ENCODE measurements at places on chromosomes 7 and 10.

DNA sequence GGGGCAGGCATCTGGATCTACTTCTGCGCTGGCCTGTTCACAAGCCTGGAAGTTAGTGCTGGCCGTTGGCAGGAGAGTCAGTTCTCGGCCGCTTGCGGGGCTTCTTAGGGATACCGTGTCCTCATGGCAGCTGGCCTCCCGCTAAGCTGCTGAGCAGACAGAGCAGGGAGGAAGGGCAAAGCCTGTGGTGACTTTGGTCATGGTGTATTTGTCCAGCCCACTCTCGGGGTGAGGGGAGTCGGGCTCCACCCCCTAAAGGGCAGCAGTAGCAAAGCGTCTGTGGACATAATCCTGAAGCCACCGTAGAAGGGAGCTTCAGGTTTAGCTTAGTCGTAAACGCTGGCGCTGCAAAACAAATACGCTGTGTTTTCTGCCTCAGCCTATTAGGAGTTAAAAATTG, 12.2 kb downstream of the UBE3C start:
- DNase-seq, result no peak

GRCh38 chr10:120961795-120962755, 110.9 kb downstream of the WDR11 start:
- no peak for DNase-seq

- no peak for DNase-seq
Observed at GRCh38 chr7:84187813-84188510, 6.6 kb downstream of the SEMA3A start.

DNA sequence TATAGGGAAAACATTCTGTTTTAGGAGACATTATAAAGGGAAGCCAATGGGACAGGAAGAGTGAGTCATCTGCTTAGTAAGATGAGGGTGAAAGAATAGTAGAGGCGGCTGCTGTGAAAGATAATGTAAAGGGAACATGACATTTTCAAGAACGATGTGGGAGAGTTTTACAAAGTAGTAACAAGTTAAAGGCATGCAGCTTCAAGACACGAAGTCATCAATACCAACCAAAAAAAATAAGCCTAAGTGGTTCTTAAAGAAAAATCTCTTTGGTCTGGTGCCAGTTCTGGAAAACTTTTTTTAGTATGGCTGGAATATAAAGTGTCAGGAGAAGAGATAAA, 6.1 kb downstream of the GSTO1 start:
- no peak for DNase-seq

DNA sequence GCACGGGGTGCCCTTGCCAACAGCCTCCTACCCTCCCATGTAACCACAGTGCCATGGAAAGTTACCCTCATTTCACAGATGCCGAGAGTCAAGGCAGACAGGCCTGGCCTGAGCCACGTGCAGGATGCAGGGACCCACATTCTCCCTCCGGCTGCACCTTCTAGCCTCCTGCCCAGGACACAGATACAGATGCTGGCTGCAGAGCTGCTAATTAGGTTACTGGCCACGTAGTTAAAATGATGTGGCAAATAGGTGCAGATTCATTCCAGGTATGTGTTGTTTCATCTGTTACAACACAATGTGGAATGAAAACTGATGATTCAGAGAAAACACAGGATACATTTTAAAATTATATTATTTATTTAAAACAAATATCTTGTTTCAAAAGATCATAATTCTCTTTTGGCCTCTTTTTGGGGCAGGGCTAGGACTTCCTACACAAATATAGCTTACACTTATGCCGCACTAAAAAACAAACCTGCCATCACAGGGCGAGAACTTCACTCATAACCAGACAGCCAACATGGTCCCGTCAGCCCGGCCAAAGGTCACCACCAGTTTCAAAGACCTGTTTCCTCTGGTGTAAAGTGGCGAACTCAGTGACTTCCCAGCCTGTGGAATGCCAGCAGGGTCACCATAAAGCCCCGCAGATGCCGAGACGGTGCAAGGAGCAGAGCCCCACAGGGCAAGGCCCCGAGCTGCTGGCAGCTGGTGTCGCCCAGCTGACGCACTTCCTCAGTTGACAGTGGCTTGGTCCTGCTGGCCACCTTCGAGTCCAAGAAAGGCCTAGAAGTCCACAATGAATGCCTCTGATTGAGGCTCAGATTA, 83.5 kb downstream of the TNS3 start:
- no peak for DNase-seq

GRCh38 chr10:60340973-60341372, 48.7 kb downstream of the ANK3 start:
- no peak for DNase-seq

DNA sequence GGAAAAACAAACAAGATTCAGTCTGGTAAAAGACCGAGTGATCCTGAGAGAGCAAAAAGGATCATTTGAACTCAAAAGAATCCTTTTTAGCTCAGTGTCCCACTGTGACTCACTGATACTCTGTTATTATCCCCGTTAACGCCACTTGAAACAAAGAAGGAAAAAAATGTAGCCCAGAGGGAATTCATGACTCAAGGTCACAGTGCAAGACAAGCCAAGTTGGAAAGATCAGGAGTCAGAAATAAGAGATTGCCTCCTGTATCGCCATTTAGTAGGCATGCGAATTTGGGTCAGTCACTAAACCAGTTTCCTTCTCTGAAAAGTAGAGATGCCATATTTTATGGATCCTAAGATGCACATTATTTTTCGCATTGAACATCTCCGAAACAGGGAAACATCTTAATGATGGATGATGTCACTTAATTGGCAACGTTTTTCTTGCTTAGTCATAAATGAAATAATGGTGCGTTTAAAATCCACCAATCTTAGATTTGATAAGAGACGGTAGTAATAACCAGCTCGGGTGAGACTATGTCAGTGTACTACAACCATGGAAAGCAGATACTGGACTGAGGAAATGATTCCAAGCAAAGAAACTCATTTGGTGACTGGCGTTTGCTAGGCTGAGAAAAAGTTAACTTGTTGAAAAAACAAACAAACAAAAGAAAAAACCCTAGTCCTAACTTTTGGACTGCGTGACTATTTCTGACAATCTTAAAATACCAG, 502.0 kb upstream of the CELF2 start:
- DNase-seq, result no peak

- no peak for DNase-seq
Observed at GRCh38 chr7:110104243-110104642, 986.7 kb upstream of the LRRN3 start.

GRCh38 chr7:51262796-51263531, 53.6 kb downstream of the COBL start:
- DNase-seq, result no peak

- no peak for DNase-seq
Observed at GRCh38 chr7:93778384-93778783, 112.2 kb downstream of the TFPI2 start.

GRCh38 chr7:90455163-90456030, 14.0 kb upstream of the PTTG1IP2 start:
- no peak for DNase-seq

DNA sequence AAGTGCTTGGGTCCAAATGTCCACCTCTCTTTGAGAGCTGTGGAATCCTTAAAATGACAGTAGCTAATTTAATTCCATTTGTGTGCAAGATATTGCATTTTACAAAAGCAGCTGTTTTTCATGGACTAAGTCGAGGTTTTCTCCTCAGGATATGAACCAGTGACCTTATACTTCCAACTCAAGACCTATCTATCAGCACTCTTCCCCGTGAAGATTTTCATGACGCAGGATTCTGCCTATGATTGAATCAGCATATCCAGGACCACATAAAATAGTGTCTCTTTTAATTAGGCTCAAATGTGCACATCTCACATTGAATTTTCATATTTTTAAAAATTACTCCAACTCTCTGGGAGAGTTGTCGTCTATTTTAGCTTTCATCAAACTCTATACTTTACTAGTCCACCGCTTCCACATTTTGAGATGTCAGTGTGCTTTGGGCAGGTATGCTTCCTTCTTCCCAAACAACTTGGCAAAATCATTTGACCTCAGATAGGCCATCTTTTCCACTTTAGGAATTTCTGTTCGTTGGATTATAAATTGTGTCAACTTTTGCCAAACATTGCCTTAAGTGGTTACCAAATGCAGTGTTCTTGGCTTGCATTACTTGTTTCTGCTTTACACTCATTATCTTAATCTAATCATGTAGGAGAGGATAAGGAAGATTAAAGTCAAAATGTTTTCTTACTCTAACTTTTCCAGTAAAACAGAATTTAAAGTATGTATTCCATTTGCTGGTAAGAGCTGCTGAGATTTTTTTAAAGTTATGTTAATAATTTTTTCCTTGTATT, 39.4 kb downstream of the SEMA3A start:
- DNase-seq, result no peak

Data from activated CD4-positive, alpha-beta memory T cell treated with anti-CD3 and anti-CD28 coated beads for 36 hours (primary cell).